ENCODE measurements at places on chromosomes 2 and 18.

GRCh38 chr2:100823665-100824438, 3.9 kb downstream of the NPAS2 start:
- no peak for DNase-seq

GRCh38 chr2:73214120-73215035, at the start of gene SMYD5:
TSS of gene SMYD5 (plus strand) at chr2:73214245. CDS start at chr2:73214267, 22 bp downstream.
- no peak for DNase-seq

- no peak for DNase-seq
Observed at GRCh38 chr2:203580844-203581243, 45.7 kb upstream of the RAPH1 start.

DNA sequence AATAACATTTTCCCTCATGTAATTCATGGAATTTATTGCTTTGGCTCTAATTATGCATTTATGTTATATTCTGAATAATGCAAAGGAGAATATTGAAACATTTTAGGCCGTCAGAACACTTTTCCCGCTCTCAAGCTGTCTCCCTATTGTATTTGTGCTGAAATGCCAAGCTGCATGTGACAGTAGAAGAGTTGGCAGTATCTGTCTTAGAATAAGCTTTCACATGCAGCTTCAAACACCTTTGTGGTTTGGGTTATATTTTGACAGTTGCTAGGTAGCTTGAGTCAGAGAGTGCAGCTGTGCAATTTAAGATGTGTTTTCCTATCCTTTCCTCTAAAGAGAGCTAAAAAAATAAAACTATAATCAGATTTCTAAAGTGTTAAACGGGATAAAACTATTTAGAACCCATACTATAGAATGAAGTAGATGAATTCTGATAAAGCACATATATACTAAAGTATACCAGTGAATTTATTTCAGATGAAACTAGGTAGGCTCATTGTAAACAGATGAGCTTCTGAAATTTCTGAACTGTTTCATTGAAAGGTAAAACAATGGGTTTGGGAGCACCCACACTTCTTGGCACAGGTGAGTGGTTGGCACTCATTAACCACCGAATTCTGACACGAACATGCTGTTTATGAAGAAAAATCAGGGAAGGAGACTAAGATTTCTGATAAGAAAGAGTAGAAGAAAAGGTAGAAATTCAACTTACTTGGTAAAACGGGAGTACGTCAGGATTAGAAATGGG, 43.4 kb downstream of the PLCL1 start:
- no peak for DNase-seq

DNA sequence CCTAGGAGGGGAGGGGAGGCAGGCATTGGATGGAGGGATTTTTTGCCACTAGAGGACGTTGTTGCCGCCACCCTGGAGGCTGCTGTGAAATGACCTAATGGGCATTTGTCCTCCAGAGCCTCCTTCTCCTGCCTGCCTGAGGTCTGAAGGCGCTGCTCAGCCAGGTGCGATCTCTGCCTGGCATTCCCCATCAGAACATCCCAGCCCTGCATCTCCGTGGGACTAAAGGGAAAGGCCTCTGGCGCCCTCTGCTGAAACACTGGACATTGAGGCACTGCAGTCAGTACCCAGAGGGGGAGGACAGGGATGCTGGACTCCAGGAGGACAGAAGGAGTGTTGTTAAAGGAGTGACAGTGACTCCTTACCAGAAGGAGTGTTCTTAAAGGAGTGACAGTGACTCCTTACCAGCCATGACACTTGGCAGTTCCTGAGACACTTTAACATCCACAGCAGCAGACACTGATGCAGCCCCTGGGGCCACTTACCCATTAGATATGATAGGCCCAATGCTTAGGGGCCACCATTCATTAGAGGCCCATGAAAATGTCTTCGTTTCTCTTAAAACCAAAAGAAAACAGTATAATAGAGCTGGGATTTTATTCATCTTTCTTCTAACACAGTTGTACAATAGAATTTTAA, 17.0 kb downstream of the THNSL2 start:
- DNase-seq: no peak

- DNase-seq: no peak
Observed at GRCh38 chr2:207921606-207922005, 103.7 kb downstream of the PLEKHM3 start.

- DNase-seq: no peak
Observed at GRCh38 chr18:13643261-13643751, 83.1 kb downstream of the FAM210A start.

GRCh38 chr18:73040247-73040646, 172.5 kb upstream of the NETO1 start:
- DNase-seq: no peak

DNA sequence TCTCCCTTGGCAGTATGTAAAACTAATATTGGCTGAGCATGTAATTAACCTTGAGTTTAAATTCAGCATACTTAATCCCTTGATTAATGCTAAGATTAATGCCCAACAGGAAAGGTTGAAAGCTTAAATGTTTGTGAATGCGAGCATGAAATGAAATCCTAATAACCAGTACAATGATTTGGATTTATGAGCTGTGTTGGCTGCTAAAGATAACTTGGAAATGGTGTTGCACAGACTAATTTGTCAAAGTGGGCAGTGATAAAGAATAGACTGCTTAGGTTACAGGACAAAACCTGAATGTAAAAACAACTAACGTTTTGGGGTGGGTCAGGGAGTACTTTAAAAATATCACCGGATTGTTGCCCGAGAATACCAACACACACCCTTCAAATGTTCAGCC, 70.6 kb downstream of the MGAT5 start:
- no peak for DNase-seq

DNA sequence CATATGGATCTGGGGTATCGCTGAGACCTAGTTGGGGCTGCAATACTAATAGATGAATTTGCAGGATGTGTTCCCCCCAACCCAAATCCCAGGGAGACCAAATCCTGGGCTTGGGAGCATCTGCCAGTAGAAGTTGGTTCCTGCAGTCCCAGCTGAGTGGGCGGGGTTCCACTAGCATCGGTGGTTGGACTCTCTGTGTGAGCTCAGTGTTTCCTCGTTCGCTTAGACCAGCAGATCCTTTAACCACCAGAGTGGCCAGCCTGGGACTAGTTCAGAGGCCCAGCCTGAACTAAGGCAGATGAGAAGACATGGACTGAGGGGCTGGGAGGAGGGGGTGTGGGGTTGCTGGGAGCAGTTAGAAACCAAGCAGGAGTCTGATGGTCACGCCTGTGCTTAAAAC, 40.7 kb downstream of the PCARE start:
- no peak for DNase-seq

DNA sequence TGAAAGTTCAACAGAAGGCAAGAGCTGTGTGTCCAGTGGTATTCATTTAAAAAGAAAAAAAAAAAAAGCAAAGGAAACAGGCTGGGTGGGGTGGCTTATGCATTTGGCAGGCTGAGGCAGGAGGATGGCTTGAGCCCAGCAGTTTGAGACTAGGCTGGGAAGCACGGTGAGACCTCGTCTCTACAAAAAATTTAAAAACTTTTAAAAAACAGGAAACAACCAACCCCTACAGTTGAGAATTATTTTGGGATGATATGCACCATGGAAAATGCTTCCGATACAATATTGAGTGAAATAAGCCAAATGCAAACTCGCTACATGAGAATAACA, 31.2 kb downstream of the PTPN18 start:
- no peak for DNase-seq

- DNase-seq: no peak
Observed at GRCh38 chr2:46385786-46386577, 88.8 kb downstream of the EPAS1 start.

DNA sequence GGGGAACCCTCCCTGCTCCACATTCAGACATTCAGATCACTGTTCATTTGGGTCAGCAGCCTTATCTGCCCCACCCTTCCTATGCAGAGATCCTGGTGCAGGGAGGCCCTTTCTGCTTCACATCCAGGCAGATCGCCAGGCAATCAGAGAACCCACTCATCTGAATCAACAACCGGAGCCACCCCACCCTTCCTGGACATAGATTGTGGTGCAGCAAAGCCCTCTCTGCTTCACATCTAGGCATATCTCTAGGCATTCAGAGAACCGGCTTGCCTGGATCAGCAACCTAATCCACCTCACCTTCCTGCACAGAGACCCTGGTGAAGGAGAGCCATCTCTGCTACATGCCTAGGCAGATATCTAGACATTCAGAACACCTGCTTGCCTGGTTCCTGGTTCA, 184.5 kb upstream of the CNTNAP5 start:
- no peak for DNase-seq

DNA sequence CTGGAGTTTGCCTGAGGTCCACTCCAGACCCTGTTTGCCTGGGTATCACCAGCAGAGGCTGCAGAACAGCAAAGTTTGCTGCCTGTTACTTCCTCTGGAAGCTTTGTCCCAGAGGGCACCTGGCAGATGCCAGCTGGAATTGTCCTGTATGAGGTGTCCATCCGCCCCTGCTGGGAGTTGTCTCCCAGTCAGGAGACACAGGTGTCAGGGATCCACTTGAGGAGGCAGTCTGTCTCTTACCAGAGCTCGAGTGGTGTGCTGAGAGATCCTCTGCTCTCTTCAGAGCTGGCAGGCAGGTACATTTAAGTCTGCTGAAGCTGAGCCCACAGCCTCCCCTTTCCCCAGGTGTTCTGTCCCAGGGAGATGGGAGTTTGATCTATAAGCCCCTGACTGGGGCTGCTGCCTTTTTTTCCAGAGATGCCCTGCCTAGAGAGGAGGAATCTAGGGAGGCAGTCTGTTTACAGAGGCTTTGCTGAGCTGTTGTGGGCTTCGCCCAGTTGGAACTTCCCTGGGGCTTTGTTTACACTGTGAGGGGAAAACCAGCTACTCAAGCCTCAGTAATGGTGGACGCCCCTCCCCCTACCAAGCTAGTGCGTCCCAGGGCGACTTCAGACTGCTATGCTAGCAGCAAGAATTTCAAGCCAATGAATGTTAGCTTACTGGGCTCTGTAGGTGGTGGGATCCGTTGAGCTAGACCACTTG, 34.7 kb downstream of the TFPI start:
- DNase-seq: no peak

GRCh38 chr2:70807102-70807827, 13.1 kb downstream of the CLEC4F start:
- no peak for DNase-seq

GRCh38 chr2:171762879-171763573, 75.8 kb downstream of the DYNC1I2 start:
- no peak for DNase-seq

DNA sequence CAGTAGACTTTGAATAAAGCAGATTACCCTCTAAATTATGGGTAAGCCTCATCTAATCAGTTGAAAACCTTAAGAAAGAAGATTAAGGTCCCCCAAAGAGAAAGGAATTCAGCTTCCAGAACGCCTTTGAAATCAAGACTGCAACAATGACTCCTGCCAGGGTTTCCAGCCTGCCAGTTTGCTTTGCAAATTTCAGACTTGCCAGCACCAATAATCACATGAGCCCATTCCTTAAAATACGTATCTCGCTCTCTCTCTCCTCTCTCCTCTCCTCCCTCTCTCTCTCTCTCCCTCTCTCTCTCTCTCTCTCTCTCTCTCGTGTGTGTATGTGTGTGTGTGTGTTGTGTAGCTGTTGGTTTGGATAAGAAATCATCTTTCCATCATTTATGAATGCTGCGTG, 184.2 kb downstream of the PDE1A start:
- DNase-seq: no peak

DNA sequence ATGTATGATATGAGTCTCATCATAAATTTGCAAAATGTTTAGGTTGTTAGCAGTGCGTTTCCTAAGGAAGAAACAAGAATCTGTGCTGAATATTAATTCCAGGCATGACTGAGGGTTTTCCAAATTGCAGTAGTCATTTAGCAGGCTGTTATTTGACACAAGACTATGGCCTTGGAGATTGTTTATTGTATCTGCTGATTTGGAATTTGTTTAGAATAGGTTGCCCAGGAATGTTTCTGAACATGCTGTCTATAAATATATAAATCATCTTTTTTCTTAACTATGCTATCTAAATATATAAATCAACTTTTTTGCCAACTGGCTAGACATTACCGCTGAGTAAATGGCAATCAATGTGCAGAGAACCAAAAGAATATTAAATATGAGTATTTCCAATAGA, 90.9 kb downstream of the DOK6 start:
- DNase-seq: no peak

GRCh38 chr2:174334278-174334715, 457 bp upstream of the SP9 start:
- no peak for DNase-seq

- peak; percentile 31 for DNase-seq
Observed at GRCh38 chr2:241773511-241774418, 2.9 kb upstream of the GAL3ST2 start.
